ENCODE measurements at places on chromosomes 13 and 19.

- DNase-seq = no peak
Observed at GRCh38 chr13:79423801-79424642, 18.0 kb upstream of the RBM26 start.

DNA sequence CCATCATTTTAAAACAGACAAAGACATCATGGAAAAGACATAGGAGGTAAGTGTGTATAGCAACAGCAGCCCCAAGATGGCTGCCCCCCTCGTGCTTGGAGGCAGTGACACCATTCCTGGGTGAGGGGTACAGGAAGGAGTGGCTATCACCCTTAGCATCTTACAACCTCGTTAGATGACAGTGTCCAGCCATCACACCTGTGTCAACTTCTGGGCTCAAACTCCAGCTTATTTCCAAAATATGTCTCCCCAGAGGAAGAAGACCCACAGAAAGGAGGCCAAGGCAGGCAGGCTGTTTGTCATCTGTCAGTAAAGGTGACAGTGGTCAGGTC is 27.5 kb downstream of the EPS15L1 start:
- DNase-seq = no peak

DNA sequence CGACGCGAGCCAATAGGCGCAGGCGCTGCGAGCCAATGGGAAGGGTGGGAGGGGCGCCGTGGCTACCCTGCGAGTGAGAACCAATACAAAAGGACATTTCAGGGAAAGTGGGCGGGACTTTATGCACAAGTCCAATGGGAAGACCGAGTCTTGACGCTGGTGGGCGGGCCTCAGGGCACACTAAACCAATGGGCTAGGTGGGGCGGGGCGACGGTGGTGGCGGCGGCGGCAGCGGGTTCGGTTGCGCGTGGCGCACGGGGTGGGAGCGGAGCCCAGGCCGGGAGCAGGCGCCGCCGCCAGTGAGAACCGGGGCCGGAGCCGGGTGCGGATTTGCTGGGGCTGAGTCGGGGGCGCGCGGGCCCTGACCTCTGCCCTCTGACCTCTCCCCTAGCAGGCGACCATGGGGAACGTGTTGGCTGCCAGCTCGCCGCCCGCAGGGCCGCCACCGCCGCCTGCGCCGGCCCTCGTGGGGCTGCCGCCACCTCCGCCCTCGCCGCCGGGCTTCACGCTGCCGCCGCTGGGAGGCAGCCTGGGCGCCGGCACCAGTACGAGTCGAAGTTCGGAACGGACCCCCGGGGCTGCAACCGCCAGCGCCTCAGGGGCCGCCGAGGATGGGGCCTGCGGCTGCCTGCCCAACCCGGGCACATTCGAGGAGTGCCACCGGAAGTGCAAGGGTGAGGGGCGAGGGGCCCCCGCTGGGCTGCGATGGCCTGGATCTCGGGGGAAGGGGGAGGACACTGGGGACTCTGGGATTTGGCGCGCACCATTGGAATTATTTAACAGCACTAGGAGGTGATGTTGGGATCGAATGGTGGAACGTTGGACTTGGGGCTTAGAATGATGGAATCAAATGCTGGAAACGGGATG is at the start of gene TOMM40:
TOMM40 (plus strand) TSS at position 239 of the 867 bp plus-strand sequence; CDS start at position 401, 162 bp downstream.
- no peak for DNase-seq

DNA sequence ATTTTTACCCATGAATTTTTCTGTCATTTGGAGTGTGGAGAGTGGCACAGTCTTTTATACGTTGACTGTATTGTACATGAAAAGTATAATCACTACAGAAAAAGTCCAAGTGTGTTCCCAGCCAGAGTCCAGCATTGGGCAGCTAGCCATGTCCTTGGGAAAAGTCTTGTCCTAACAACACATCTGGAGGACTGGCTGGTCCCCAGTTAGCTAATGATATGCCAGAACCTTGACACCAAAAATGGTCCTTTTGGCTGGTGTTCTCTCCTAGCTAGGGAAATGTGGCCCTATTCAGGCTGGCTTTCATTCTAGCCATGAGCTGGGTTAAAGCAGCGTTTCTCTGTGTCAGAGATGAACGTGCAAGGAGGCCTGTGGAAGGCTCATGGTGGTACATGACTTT is 98.9 kb downstream of the ESD start:
- DNase-seq = no peak

DNA sequence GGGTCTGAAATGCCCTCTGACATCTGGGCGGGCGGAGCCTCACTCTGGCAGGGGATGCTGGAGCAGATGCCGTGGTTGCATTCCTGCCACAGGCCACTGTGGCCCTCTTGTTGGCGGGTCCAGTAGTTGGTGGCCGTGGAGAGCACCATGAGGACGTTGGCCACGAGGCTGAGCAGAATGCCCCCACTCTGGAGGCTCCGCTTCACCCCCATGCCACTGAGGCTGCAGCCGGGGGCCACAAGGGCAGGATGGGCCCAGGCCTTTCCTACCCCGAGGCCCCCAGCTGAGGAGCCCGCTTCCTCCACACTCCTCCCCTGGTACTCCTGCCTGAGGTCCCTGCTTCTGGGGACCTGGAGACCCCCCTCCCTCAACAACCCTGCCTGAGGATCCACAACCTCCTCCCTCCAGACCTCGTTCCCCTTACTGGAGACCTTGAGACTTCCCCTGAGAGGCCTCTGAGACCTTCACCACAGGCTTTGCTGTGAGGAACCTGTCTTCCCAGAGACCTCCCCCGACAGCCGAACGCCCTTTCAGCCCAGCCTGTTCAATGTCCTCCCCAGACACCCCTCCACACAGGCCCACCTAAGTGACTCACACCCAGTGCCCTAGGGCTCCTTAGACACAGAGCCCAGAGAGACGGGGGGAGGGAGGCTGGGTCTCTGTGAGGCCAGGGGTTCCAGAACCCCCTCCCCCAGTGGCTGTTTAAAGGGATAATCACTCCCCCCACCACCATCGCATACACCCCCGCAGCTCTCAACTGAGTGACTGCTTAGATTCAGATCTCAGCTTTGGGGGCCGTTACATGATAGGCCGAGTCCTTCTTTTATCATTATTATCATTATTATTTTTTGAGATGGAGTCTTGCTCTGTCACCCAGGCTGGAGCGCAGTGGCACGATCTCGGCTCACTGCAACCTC is at the start of gene CLDND2:
CLDND2 (minus strand) TSS at position 638 of the 917 bp plus-strand sequence; CDS start at position 212, 426 bp downstream.
- DNase-seq = no peak

DNA sequence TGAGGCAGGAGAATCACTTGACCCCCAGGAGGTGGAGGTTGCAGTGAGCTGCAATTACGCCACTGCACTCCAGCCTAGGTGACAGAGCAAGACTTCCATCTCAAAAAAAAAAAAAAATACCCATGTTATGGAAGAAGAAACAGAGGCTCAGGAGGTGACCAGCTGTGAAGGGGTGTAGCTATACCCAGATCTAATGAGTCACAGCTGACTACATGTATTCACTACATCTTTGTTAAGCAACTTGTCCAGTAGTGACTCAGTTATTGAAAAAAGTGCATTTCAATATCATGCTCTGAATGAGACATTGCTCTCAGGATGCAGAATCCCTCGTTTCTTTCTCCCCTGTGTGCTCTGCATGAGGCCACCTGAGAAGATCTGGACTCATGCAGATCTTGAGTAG is 16.1 kb upstream of the SPART start:
- DNase-seq = no peak

Measured in right lung (tissue), 10 donors.